ENCODE measurements at places on chromosomes 6 and 20. TPM values are rescaled to one million over a fixed set of nuclear protein-coding genes. Genes with fewer than 3 reads are reported as not detected.

EYA4 gene
- 18.5 TPM for polyA plus RNA-seq

RBPJL gene
- polyA plus RNA-seq: not detected

GPLD1 gene
- polyA plus RNA-seq: 3.3 TPM

PRPH2 gene
- 3.8 TPM for polyA plus RNA-seq

SH3BGRL2 gene
- polyA plus RNA-seq: 44.2 TPM

PRR18 gene
- 0.33 TPM for polyA plus RNA-seq

ESR1 gene
- polyA plus RNA-seq: 0.60 TPM

ZNF165 gene
- 4.7 TPM for polyA plus RNA-seq

MCM9 gene
- 23.9 TPM for polyA plus RNA-seq

DNA sequence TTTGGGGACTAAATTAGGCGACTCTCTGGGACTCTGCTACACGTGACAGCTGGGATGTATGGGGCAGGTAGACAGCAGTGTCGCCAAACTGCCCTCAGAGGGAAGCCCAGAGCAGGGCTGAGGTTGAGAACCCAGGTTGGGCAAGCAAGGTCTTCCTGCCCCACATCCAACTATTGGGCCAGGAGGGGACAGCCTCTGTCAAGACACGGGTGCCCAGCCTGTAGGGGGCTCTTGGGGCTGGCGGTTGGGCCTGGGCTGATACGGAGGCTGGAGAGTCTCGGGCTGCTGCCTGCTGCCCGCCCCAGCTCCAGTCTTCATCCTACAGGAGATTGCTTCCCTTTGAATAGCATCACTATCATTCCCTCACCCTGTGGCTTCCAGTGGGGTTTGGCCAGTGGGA is 33.3 kb downstream of the CPNE5 start:
- DNase-seq: no peak

DNA sequence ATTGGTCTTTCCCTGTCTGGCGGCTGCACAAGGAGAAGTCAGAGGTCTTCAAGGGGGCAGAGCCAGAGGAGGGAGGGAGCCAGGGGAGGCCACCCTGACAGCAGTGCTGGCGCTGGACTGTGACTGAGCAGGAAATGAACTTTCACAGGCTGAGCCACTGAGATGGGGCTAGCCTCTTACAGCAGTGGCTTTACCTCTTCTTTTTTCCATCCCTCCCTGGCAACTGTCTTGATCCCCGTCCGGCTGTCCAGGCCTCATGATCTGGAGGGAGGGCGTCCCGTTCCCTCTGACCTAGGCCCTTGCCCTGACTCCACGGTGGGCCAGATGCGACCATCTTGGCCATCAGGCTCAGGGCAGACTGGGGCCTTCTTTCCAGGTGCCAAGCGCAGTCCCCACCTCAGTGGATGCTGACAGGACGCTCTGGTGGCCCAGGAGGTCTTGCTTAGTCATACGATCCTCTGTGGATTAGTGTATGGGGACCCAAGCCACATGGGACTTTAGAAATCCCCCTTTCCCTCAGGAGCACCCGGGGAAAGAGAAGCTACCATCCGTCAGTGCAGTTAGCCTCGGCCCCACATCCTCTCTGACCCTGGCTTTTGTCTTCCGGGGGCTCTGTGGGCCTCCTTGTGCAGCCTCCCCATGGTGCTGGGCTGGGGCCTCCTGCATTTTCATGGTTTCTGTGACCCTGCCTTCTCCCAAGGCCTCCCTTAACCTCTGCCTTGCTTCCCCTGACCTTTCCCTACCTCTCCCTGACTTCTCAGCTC is 57.4 kb upstream of the CCDC167 start:
- DNase-seq: no peak

- no peak for DNase-seq
Measured at GRCh38 chr6:96789871-96790270, 47.4 kb downstream of the GPR63 start.

GRCh38 chr6:70310063-70310694 is 7.3 kb upstream of the COL9A1 start:
- peak; percentile 47 for DNase-seq

DNA sequence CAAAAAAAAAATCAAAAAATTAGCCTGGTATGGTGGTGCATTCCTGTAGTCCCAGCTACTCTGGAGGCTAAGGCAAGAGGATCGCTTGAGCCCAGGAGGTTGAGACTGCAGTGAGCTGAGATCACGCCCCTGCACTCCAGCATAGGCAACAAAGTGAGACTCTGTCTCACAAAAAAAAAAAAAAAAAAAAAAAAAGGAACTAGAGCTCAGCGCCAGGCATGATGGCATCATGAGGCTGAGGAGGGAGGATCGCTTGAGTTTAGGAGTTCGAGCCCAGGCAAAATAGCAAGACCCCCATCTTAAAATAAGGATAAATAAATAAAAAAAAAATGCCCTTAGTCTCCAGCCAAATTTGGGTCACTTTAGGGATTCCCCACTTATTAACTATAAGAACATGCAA is 40.4 kb upstream of the PIM1 start:
- DNase-seq: no peak

DNA sequence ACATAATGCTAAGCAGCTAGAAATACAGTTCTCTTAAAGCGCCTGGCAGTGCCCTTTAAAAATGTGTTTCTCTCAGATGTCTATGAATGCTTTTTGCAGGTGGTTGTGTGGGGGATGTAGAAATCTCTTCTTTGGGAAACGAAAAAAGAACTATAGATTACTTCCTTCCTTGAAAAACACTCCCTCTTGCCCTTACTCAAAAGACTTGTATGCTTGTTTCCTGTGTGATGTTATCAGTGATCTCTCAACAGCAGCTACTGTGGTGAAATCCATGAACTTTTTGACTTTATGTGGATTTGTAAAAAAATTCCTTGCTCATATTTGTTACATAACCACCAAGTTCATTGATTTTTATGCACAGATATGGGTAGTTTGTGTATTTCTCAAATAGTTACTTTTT is 916.5 kb downstream of the QKI start:
- no peak for DNase-seq

DNA sequence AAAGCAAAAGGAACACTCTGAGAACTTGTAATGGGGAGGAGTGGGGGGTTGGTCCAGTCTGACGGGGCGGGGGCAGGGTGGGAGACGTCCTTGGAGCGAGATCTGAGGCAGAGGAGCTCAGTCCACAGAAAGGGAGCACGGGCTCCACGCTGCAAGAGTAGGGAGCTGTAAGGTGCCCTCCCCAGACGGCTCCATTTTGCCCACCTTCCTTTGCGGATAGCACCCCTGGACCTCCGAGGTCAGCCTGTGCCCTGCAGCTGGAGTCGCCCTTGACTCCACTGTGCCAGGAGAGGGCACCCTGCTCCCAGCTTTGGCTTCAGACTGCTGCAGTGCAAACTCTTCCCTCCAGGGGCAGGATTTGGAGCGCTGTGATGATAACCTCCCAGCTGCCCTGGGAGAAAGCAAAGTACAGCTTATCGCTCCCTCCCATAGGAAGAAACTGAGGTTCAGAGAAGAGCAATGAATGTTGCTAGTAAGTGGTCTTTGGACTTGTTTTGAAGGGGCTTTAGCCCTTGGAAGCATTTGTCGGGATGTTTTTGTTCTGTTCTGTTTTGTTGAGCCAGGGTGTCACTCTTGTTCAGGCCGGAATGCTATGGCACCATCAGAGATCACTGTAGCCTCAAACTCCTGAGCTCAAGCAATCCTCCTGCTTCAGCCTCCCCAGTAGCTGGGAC is 9.5 kb upstream of the AHCY start:
- DNase-seq: peak; percentile 79

DNA sequence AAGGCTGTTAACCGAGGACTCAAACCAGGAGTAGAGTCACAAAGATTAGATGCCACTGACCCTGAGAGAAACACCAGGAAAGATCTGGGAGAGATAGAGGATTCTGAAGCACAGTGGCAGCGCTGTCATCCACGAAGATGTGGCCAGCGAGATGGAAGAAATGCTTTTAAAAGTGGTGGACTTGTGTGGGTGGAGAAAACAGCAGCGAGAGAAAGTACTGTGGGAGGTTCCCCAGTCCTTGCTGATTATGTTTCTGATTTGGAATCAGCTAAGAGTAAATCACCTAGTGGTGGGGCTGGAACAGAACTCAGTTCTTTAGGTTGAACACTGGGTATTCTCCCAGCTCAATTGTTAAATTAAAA is 435 bp upstream of the ZNF322 start:
- DNase-seq: peak; percentile 10

DNA sequence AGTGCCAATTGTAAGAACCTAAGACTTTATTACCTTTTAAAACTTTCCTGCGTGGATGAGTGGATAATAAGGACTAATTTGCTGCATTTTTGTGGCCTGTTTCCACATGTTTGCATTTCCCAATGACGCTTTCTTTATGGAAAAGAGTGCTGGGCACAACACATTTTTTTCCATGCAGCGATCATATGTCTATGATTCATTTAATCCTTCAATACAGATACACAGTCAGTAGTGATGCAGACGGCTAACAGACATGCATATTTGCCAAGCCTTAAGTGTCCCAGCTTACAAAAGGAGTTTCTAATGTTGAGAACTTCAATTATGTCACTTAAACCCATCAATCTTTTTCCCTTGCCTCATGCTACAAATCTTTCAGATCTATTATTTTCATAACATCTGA is 239.8 kb upstream of the PREP start:
- no peak for DNase-seq

DNA sequence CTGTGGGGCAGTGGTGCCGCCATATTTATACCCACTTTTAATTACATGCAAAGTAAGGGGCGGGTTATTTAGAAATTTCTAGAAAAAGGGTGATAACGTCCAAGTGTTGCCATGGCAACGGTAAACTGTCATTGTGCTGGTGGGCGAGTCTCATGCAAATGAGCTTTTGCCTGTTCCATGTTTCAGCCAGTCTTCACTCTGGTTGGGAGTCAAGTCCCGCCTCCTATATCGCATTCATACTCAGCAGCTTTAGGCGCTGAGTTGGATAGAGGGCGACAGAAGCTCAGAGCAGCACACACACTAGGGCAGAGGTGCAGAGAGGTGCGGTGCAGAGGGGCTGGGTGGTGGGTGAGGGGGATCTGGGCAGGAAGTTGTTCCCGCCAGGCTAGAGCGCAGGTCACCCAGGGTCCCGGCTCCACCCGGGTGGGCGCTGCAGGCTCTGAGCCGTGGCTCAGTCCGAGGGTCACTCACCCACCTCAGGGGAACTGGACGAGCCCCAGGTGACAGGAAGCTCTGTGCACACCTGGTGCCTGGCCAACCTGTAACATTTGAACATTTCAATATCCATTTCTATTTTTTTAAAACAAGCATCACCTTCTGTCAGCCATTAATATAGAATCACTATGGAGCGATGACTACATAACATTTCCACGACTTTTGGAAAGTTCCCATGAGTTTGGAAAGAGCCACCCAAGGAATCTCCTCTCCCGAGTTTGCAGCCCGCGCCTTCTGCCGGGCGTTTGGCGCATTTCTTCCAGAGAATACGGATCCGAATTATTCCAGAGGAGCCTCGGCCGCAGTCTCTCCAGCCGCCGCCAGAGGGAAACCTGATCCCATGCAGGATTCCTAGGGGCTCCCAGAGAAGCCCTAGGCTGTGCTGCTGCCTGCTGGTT is 89.1 kb upstream of the PHACTR3 start:
- peak; percentile 70 for DNase-seq

GRCh38 chr6:44012078-44012493 is 115.2 kb downstream of the MRPL14 start:
- DNase-seq: no peak

DNA sequence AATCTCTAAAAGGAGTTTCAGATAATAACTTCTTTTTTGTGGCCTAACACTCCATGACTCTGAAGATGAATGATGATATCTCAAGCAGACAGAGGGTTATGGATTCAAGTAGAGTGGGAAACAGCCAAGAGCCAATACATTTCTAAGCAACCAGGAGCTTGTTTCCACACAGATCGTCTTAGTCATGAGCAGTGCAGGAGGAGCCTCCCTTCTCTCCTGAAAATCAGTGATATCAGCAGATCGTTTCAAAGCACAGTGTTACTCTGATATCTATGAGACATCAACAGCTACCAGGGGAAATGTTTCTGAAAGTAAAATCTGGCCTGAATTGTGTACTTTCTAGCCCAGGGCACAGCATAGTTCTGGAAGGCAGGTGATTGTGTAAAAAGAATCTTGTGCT is 11.5 kb downstream of the ADGRG6 start:
- no peak for DNase-seq

DNA sequence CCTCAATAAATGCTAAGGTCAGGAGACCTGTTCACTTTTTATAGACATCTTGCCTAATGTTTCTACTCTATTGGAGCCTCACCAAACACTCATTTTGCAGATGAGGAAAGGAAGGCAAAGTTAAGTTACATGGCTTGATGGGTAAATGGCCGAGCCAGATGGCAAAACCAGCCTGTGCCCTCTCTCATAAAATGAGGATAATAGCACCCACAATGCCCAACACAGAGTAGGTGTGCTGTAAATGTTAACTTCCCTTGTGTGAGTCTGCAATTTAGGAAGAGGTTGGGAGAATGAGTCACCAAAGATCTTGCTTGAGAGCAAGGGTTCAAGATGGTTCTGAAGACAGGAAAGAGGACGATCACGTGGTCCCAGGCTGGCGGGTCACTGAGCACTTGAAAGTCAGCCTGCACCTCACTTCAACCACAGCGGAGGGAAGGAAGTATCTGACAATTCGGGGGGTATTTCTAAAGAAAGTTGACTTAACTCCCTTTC is 3.3 kb downstream of the KCNK5 start:
- DNase-seq: no peak

- DNase-seq: no peak
Measured at GRCh38 chr20:58136149-58136484, 92.3 kb downstream of the ANKRD60 start.

- no peak for DNase-seq
Measured at GRCh38 chr6:49342410-49342809, 120.6 kb downstream of the MMUT start.

DNA sequence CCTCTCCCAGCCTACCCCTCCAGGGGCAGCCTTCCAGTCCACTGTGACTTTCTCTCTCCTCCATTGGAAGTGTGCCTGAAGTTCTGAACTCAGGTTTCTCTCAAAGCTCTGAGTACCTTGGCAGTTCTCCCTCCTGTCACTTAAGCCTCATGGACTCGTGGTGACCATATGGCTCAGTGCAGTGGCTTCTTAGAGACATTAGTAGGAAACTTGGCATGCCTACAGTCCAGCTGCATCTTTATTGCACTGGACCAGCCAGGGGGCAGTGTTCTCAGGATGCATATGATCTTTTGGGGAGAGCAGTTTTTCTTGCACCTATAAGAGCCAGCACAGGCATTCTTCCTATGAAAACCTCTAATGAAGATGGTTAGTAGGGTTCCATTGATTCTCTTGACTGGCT is 47.5 kb upstream of the KCNK16 start:
- DNase-seq: no peak

DNA sequence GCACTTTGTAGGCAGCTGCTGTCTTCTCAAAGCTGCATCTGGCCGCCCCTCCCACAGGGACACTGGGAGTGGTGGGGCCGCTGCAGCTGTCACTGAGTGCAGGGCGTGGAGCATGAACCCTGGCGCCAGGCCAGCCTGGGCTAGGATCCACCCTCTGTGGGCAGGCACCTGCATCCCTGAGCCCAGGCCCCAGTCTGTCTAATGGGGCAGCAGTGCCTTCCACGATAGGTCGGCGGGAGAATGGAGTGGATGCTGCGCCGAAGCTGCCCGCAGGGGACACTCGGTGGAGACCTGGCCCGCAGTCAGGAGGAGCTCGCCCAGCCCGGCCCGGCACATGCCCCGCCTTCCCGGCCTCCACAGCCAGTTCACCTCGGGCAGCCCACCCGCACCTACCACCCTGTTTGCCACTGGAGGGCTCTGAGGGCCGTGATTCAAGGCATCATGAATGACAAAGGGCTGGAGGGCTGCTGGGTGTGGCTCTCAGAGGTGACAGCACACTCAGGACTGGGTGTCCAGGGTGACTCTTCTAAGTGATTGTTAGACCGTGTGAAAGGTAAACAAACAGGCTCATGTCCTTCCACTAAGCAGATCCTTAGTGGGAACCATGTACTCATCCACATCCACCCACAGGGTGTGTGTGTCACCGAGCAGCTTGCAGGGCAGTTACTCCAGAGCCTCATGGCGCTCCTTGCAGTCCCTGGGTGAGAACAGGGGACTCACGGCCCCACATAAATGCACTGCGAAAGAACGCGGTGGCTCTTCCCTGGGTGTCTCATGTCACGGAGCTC is 133.9 kb downstream of the AGPAT4 start:
- no peak for DNase-seq
